ENCODE measurements at places on chromosomes 6 and 20.

GRCh38 chr20:41134362-41135186 is 2.8 kb upstream of the PLCG1 start:
- DNase-seq = no peak

DNA sequence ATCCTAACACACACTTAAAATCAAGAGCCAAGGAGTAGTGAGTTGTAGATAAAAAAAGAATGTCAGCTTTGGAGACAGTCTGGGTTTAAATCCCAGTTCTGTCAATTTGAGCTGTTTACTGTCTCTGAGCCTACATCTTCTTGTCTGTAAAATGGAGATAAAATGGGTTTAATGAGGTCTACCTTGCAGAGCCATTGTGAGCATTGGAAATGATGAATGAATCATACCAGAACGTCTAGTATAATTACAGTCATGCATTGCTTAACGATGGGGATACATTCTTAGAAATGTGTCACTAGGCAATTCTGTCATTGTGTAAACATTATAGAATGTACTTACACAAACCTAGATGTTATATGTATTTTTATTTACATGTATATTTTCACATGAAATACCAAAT is 17.6 kb upstream of the SGK2 start:
- DNase-seq = no peak

DNA sequence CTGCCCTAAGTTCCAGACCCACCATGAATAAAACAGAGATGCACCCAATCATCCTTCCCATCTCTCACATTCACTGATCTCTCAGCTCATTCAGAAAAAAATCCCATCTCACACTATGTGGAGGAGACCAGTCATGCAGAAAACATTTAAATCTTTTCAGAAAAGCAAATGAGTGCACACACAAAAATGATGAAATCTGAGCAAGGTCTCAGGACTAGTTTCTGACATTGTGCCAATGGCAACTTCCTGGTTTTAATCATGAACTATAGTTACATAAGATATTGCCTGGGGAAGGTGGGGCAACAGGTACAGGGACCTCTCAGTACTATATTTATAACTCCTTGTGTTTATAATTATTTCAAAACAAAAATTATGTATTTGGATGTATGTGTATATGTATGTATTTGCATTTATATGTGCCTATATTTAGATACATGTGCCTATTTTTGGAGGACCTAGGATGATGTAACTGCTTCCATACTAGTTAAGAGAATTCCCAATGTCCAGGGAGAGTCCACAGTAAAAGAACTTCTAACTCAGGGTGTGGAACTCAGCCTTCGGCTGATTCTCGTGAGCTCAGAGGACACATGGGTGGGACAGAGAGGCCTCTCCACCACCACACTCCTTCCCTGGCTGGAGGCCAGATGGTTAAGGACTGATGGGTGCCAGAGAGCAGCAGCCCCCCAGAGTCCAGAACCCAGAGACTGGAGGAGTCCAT is 71.7 kb upstream of the MAP3K4 start:
- DNase-seq = no peak

GRCh38 chr20:7352165-7352564 is 584.7 kb downstream of the BMP2 start:
- no peak for DNase-seq

GRCh38 chr6:52161689-52162438 is 24.3 kb upstream of the IL17A start:
- no peak for DNase-seq
